ENCODE measurements at places on chromosomes 3 and 15.

DNA sequence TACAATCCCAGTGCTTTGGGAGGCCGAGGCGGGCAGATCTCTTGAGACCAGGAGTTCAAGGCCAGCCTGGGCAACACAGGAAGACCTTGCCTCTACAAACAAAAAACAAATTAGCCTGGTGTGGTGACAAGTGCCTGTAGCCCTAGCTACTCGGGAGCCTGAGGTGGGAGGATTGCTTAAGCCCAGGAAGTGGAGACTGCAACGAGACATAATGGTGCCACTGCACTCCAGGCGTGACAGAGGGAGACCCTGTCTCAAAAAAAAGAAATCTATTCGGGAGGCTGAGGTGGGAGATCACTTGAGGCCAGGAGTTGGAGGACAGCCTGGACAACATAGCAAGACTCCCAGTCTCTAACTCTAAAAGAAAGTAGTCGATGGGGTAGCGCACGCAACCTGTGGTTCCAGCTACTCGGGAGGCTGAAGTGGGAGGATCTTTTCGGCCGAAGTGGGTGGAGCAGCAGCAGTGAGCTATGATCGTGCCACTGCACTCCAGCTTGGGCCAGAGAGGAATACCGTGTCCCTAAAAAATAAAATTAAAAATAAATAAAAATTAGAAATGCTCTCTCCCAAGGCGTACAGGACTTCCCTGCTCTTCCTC lies 775 bp downstream of the C3orf33 start:
- no peak for DNase-seq

DNA sequence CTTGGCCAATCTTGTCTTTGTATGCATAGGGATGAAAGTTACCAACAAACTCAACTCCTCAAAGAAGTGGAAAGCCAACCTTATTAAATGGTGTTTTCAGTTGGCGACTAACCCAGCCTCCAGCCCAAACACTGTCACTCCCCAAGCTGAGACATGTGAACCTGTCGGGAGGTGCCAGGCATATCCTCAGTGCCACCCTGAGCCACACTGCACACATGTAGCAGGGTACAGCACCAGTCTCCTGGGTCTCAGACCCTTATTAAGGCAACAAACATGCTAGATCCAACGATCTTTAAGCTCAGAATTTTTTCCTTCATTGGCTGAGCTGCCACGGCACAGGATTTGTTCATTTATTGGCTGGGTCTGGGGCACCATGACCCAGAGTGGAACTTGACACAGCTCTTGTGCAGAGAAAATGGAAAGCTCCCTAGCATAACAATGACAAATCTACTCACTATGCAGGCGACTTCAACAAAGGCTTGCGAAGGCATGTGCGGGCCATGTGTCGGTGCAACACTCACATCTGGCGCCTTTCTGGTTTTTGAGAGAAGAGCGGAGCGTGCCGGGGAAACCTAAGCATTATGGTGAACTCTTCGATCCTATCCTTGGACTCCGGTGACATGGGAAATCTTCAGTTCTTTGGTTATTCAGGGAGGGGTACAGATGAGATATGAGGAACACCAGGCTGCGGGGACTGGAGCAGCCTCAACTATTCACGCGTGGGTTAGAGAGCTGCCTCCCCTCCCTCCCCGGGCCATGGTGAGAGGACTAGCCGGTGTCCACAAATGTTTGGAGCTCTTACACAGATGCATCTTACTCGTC lies 190.1 kb downstream of the FAM43A start:
- no peak for DNase-seq

GRCh38 chr3:146449613-146450012 lies 19.7 kb downstream of the PLSCR2 start:
- no peak for DNase-seq

- no peak for DNase-seq
Measured at GRCh38 chr15:90419738-90420406, 31.8 kb downstream of the IQGAP1 start.

- DNase-seq: peak; percentile 24
Measured at GRCh38 chr15:73800662-73801345, 47.7 kb upstream of the INSYN1 start.

DNA sequence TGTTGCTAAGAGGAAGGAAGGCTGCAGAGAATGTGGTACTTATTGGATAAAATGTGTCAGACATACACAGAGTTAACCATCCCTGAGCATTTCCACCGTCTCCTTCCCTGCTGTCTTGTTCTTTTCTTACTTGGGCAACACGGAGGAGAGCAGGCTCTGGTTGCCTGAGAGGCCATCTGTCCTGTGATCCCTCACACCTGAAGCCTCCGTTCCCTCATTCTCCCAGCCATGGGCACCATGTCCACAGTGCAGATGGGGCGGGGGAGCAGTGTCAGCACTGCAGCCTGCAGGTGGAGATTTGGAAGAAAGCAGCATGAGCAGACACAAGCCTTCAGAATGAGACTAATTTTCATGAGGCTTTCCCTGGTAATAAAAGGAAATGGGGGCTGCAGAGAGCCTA lies 133.7 kb downstream of the CHCHD6 start:
- DNase-seq: no peak

GRCh38 chr3:123960781-123961507 lies at the start of gene CCDC14:
Gene CCDC14, minus strand, starts transcription at chr3:123961229. Its CDS starts 56 bp downstream, at chr3:123961173.
- DNase-seq: peak; percentile 94

DNA sequence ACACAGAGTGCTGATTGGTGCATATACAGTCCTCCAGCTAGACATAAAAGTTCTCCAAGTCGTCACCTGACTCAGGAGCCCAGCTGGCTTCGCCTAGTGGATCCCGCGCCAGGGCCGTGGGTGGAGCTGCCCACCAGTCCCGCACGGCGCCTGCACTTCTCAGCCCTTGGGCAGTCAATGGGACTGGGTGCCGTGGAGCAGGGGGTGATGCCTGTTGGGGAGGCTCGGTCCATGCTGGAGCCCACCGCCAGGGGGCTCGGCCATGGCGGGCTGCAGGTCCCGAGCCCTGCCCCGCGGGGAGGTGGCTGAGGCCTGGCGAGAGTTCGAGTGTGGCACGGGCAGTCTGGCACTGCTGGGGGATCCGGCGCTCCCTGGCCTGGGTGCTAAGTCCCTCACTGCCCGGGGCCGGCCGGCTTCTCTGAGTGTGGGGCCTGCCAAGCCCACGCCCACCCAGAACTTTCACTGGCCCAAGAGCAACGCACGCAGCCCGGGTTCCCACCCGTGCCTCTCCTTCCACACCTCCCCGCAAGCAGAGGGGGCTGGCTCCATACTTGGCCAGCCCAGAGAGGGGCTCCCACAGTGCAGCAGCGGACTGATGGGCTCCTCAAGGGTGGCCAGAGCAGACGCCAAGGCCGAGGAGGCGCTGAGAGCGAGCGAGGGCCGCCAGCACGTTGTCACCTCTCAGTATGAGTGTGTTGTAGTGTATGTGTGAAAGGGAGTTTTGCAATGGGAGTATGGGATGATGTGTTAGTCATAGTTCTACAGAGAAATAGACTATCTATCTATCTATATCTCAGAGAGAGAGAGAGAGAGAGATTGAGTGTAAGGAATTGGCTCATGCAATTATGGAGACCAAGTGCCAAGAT lies 69.0 kb downstream of the UBE2E2 start:
- DNase-seq: no peak

DNA sequence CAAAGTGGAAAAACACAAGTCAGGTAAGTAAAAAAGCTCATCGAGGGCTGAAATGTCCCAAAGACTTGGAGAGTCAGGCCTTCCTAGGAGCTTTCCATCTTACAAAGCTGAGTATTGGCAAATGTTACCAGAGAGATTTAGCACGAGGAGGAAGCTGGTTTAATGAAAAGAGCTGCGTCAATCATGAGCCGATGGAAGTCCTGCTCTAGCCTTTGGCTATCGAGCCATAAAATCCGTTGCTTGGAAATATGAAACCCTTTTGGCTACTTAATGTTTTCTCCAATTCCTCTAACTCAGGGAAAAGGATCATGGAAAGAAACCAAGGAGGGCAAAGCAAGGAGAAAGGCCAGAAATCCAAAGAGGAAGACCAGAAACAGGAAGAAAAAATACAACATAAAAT lies 1074.6 kb downstream of the FHIT start:
- DNase-seq: no peak

- peak; percentile 74 for DNase-seq
Measured at GRCh38 chr15:51681303-51681963, at the start of gene SCG3. Gene SCG3, plus strand, starts transcription at chr15:51681503. Its CDS starts 253 bp downstream, at chr15:51681756.

DNA sequence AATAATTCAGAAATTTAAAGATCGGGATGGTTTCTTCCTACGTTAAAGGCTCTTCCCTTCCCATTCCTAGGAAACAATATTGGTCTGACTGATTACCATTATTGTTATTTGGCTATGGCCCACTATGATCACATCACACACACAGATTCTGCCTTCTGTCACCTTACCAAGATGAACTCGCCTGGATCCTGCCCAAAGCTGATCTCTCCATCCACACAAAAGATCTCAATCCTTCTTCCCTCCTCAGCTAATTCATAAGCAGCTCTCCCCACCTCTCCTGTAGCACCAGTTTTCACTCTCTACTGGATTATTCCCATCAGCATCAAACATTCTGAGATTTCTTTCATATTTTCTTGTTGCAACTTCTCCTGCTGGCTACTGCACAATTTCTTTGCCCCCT lies 25.0 kb downstream of the PLCL2 start:
- DNase-seq: no peak

GRCh38 chr15:60121845-60122244 lies 117.7 kb downstream of the FOXB1 start:
- no peak for DNase-seq

DNA sequence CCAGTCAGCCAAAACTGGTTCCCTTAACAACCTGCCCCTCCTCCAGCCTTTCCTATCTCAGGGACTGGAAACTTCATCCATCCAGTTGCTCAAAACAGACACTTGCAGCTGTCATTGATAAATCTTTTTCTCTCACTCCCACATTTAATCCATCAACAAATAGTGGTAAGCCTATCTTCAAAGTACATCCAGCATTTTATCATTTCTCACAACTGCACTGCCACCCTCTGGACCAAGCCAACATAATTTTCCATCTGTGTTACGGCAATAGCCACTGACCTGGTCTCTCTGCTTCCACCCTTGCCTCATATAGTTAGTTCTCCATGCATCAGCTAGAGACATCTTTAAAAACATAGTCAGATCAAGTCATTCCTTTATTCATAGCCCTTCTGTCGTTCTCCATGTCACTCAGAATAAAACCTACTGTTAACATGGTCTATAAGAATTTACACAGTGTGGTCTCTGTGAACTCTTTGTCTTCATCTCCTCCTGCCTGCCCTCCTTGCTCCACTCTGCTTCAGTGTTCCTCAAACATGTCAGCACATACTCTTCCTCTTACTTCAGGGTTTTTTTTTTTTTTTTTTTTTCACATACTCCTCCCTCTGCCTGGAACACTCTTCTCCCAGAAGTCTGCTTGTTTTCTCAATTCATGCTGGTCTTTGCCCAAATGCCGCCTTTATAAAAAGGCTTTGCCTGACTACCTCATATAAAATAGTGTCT lies 102.5 kb upstream of the COL6A5 start:
- peak; percentile 43 for DNase-seq

GRCh38 chr3:108171106-108171505 lies 51.1 kb downstream of the IFT57 start:
- DNase-seq: no peak

- no peak for DNase-seq
Measured at GRCh38 chr15:90154861-90155626, 46.1 kb upstream of the SEMA4B start.

Measured in large intestine (tissue), 12 donors.